ENCODE measurements at places on chromosomes 4 and X.

DNA sequence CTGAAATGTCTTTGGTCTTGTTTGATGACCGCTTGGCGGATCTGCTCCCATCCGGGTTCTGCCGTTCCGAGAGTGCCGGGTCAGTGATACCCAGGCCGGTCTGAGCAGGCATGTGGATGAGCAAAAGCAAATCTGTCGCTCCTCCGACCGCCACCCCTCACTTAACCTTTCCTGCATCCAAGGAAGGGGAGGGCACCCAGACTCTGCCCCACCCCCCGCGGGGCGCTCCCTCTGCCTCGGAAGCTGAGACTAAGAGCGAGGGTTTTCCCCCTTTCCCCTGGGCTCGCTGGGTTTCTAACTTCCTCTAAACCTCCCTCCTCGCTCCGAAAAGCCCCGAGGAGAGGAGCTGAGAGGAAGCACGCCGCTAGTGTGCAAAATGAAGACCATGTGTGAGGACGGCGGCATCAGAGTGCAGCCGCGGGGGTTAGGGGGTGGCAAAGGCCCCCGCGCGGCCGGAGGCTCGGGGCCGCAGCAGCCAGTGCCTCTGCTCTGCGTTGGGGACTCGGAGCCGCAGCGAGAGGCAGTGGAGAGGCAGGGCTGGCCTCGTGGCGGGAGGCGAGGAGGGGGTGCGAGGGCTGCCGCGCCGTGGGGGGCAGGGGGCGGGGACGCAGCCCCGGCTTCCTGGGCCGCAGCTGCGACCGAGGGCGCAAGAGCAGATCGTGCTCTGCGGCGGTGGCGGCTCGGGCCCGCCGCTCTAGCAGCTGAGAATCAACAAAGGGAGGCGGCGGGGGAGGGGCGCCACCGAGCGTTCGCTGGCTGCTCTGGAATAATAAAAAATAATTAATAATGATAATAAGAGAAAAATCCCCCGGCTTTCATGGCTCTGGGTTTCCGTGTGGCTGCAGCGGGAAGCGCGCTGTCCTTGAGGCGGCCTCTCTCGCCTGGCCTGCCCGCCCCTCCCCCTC is 55.8 kb upstream of the BCOR start:
- DNase-seq, result peak; percentile 64

DNA sequence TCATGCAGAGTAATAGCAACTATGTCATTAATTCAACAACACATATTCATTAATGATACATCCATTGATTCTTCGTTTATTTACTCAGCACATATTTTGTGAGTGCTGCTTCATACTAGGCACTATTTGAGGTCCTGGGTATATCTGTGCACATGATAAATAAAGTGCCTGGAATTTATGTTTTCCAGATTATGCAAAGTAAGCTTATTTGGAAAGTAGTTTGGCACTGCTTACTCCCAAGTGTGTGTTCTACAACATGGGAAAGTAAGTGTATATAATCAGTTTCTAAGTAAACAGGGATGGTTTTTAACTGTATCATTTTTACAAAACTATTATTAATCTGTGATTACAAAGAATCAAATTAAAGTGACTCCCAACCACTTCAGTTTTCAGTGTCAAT is 16.8 kb upstream of the EPGN start:
- DNase-seq, result no peak

GRCh38 chr4:26228883-26229282 is 91.9 kb upstream of the RBPJ start:
- no peak for DNase-seq

- DNase-seq, result no peak
Measured at GRCh38 chrX:148457279-148457678, 43.1 kb upstream of the AFF2 start.

GRCh38 chr4:87360338-87360935 is 30.6 kb downstream of the HSD17B11 start:
- DNase-seq, result no peak

DNA sequence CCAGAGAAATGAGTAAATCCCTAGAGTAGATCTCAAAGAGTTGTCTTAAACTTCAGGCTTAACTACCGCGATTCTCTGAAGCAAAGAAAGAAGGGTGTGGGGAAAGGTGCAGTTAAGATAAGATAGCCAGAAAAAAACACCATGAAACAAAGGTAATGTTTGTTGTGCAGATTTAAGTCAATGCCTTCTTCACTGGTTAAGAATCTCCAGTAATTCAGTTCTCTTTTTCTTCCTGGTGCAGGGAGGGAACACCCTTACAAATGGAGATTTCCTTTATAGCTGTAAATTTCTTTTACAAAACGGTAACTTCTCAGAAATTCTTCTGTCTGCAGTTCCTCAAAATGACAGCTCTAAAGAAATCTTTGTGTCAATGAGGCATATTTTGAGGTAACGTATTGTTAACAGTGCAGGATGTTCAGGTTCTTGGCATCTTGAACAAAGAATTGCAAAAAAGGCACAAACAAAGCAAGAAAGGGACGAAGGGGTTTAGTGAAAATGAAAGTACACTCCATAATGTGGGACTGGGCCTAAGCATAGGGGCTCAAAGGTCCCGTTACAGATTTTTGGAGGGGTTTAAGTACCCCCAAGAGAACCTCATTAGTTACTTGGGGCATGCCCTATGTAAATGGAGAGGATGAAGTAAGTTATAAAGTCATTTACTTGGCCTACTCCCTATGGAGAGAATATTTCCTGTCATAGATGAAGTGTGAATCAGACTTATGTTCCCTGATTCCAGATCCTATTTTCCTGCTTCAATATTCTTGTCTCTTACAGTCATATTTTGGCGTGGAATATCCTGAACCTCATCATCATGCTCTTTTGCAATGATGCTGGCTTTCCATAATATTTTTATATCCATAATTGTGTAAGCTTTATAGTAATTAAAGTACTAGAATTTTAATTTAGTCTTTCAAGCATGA is 492.0 kb downstream of the PCDH11X start:
- DNase-seq, result no peak

- peak; percentile 25 for DNase-seq
Measured at GRCh38 chr4:87220094-87220822, at the start of gene KLHL8. TSS of gene KLHL8 (minus strand) at chr4:87220618. CDS start at chr4:87195539, 25,079 bp downstream.

- DNase-seq, result no peak
Measured at GRCh38 chr4:8841678-8842268, 29.9 kb downstream of the HMX1 start.

DNA sequence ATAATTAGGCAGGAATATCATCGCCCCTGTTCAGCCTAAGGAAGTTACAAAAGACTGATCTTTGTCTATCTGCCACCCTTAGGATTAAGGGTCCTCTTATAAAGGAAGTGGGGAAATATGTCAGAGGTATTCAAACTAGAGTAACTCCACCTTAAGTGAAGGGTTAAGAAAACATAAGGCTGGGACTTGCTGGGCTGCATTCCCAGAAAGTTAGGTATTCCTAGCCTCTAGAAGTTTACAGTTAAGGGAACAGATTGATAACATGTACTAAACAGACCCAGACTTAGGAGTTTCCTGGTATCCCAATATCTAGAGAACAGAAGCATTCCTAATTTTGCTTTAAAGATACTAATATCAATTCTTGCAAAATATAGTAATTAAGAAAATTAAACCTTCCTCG is 6.0 kb downstream of the CXCL2 start:
- DNase-seq, result no peak

- DNase-seq, result no peak
Measured at GRCh38 chr4:140157341-140157740, 3.4 kb upstream of the MAML3 start.

- no peak for DNase-seq
Measured at GRCh38 chr4:136967069-136967468, 565.2 kb downstream of the PCDH18 start.

- DNase-seq, result no peak
Measured at GRCh38 chrX:134935276-134935675, 55.5 kb upstream of the SMIM10 start.

DNA sequence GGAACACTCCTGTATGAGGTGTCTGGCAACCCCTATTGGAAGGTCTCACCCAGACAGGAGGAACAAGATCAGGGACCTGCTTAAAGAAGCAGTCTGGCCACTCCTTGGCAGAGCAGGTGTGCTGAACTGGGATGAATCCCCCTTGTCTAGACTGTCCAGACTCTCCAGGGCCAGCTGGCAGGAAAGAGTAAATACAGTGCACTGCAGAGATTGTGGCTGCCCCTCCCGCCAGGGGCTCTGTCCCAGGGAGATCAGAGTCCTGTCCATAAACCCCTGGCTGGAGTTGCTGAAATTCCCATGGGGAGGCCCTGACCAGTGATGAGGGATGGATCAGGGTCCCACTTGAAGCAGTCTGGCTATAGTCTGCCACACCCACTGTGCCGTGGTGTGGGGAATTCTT is 17.7 kb downstream of the STPG2 start:
- no peak for DNase-seq

DNA sequence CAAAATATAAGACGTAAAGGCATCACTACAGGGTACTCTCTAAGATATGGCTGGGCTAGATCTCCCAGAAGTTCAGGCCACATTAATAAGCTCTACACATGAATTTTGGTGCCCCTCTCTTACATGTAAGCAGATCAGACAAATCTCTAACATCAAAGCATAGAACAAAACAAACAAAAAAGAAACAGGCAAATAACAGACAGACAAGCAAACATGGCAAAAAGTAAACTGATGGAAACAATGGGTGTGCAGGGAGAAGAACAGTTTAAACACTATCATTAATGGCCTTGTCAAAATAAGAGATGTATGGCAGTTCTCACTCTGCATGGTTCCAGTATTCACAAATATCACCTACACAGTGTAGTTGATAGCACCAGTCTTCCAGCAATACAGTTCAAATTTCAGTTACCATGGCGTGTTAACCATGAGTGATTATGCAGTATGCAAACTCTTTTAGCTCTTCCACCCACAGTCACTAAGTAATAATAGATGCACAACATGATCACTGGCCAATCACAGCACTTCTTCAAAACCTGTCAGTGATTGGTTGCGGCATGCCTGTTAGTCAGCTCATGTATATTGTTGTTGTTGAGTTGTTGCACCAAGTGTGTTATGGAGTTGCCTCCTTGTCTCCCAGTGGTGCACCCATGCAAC is 110.7 kb upstream of the TLR3 start:
- no peak for DNase-seq

GRCh38 chr4:34182306-34182705 is 2062.0 kb downstream of the ARAP2 start:
- no peak for DNase-seq

GRCh38 chr4:113397114-113397701 is 347.8 kb downstream of the ANK2 start:
- no peak for DNase-seq

All from NCI-H2107 (cell line).